ENCODE measurements at places on chromosomes 11 and 22.

- DNase-seq, result no peak
Observed at GRCh38 chr11:35073691-35074419, 65.1 kb upstream of the CD44 start.

- no peak for DNase-seq
Observed at GRCh38 chr11:62602141-62603071, 741 bp upstream of the MTA2 start.

- DNase-seq, result no peak
Observed at GRCh38 chr22:36510384-36510783, 3.5 kb upstream of the FOXRED2 start.

DNA sequence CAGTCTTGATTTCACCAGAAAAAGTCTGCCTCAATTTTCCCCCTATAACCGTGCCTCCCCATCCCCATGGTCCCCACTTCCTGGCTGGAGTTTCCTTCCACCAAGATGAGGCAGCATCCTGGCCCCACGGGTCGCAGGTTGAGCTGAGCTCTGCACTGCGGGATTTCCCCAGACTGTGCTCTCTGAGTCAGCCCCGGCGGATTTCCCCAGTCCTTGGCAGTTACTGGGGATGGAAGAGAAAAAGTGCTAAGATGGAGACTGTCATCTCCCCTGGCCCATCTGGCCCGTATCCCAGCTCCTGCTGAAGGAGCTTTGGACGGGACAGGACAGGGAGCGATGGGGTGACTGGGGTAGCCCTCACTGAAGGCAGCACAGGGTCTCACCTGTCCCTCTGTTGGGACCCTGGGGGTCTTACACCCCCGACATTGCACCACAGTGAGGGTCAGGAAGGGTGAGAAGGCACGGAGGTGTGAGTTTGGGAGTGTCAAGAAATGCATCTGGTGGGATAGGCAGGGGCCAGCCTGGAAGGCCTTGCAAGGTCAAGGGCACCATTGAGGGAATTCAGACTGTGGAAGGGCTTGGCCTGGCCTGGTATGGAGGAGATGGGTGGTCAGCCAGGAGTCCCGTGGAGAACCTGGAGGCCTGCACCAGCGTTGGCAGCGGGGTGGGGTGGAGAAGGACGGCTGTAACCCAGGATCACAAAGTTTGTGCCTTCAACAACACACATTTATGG is 36.5 kb downstream of the NADSYN1 start:
- no peak for DNase-seq

GRCh38 chr22:23268139-23268712 is 87.9 kb downstream of the BCR start:
- no peak for DNase-seq

GRCh38 chr11:77056814-77057402 is 9.9 kb upstream of the CAPN5 start:
- no peak for DNase-seq

DNA sequence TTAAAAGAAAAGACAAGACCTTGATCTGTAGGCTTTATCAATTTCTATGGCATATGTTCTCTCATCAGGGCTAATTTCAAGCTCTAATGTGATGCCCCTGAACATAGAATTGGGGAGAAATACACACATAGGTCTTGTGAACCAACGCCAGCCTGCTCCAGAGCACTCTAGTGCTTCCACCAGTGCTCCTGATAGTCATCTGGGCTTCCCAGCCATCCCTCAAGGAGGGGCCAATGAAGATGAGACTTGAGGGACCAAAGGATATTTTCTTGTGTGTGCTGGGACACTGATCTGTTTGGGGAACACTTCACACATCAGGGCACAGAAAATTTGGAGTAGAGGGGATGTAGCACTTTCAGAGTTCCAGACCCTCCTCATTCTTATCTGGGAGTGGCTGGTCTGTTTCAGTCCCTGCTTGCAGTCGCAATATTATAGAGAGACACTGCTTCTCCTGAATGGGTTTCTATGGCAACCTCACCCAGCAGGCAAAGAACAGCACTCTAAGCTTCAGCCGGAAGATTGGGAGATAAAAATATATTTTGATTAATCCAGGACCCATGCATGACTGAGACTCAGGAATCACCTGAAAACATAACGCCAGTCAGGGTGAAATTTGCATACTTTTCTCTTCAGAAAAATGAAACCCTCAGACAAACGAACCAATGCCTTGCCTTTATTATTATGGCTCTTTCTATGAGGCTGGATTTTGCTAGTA is 28.4 kb upstream of the SCN3B start:
- DNase-seq, result no peak

- no peak for DNase-seq
Observed at GRCh38 chr11:113172382-113172951, 141.9 kb upstream of the TTC12 start.

GRCh38 chr11:118896921-118897591 is 13.4 kb downstream of the CXCR5 start:
- DNase-seq, result no peak

- no peak for DNase-seq
Observed at GRCh38 chr11:19595499-19595839, 117.2 kb upstream of the NAV2 start.

DNA sequence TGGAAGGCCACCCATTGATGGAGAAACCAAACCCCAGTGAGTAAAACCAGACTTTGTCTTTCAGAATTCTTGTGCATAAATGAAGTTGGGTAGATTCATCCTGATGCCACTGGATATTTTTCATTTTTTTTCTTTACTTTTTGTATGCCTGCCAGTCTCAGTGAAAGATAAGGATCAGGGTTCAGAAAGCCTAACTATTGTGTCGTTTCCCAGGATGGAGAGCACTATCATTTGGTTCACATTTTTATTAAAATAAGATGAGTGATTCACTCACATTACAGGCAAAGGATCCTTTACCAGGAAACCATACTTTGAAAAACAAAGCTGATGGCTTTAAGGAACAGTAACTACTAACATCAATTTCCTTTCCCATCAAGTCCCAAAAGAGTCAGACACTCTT is 52.0 kb downstream of the ARFGAP2 start:
- no peak for DNase-seq

- DNase-seq, result no peak
Observed at GRCh38 chr11:115873813-115874212, 369.6 kb upstream of the CADM1 start.

GRCh38 chr11:103735497-103736032 is 300.9 kb upstream of the DDI1 start:
- DNase-seq, result no peak

DNA sequence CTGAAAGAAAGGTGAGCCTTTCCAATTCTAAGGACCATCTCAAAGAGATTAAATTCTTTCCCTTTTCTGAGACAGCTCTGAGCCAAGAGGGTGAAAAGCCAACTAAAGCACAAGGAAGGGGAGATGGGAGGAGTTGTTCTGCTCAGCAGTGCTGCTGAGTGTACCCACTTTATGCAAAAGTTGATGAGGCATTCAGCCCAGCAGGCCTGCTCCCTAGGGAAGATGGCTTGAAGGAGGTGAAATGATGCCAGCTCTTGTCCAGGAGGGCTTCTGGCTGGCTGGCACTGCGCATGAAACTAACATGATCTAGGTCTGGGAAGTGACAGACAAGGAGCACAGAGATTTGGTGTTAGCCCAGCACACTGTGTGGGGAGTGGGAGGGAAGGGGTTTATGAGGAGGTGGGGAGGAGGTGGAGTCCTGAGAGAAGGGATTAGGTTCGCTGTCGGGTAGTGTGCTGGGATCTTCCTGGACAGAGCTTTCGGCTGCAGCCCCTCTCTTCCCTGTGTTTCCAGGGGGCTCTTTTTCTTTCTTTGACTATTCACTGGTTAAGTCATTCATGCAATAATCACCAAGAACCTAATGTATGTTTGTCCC is 225.5 kb upstream of the NARS2 start:
- DNase-seq, result no peak

All from stimulated activated CD8-positive, alpha-beta memory T cell treated with anti-CD3 and anti-CD28 coated beads, Interleukin-4, amount 100 ng/mL, for 1 hour (primary cell).